ENCODE measurements at places on chromosomes 1 and 21. TPM values are rescaled to one million over a fixed set of nuclear protein-coding genes. Genes with fewer than 3 reads are reported as not detected.

GRCh38 chr1:169110236-169110635 lies 3.7 kb downstream of the ATP1B1 start:
- no peak for DNase-seq

DNA sequence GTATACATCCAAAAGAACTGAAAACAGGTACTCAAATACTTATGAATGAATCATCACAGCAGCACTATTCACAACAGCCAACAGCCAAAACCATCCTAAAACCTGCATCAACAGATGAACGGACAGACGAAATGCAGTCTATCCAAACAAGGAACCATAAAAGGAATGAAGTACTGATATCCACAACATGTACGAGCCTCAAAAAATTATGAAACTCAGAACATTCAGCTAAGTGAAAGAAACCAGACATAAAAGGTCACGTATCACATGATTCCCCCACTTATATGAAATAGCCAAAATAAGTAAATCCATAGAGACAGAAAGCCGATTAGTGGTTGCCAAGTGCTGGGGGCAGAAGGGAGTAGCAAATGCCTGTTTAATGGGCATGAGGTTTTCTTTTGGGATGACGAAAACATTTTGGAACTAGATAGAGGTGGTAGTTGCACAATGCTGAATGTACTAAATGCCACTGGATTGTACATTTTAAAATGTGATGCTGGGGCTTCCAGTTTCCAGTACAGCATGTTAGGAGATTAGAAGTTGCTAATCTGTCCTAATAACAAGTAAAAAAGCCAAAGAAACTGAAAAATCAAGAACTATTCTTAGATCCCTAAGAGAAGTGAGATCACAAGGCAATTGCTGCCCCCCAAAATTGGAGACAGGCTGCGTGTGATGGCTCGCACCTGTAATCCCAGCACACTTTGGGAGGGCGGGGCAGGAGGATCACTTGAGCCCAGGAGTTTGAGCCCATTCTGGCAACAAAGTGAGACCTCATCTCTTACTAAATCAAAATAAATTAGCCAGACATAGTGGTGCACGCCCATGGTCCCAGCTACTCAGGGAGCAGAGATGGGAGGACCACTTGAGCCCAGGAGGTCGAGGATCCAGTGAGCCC lies 25.3 kb downstream of the CLSTN1 start:
- DNase-seq = no peak

- no peak for DNase-seq
Observed at GRCh38 chr1:113129529-113130185, 56.7 kb downstream of the LRIG2 start.

DNA sequence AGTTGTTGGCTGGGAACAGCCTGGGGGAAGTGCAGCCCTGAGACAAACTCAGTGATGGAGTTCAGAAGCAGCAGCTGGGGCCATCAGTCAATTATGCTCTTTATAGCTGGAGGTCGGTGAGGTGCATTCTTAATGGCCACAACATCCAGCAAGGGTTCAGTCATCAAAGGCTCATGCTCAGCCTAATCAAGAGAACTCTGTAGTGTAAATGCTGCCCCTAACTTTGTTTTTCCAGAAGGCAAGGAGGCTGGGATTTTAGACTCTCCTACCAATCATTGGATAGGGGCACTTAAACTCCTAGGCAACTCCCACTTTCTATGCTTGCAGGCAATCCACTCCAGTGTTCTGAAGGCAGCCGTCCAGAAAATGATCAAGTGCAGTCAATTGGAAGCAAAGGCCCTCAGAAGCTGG lies 15.0 kb upstream of the RGS4 start:
- DNase-seq = no peak

- no peak for DNase-seq
Observed at GRCh38 chr1:89949991-89950624, 44.8 kb upstream of the ZNF326 start.

GRCh38 chr21:19776076-19776475 lies 1222.1 kb upstream of the NCAM2 start:
- no peak for DNase-seq

GRCh38 chr1:230140221-230141020 lies 73.4 kb downstream of the GALNT2 start:
- DNase-seq = no peak

GRCh38 chr1:39132505-39133339 lies 71.8 kb upstream of the MACF1 start:
- no peak for DNase-seq

- DNase-seq = no peak
Observed at GRCh38 chr1:222457084-222457483, 90.8 kb downstream of the HHIPL2 start.

DNA sequence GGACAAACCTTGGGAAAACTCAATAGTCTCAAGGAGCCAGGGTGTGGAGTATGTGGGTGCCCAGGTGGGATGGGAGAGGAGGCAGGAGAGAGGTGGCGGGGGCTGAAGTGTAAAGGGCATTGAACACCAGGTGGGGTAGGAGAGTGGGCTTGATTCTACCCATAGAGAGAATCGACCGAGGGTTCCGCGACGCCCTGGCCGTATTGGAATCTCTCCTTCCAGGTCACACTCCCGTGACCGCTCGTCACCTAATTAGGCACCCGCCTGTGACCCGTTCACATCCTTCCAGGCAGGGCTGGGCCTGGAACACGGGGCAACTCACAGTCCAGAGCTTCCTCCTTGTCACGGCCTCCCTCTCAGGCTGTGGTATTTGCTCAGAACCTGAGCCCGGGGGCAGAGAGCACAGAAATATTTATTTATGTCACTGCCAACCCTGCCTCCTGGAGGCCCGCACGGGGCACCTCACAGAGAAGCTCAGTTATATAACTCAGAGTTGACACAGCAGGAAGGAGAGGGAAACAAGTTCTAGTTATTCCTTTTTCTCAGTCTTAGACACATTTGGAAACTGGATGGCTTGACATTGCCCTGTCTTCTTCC lies 12.0 kb downstream of the NCMAP start:
- no peak for DNase-seq

DNA sequence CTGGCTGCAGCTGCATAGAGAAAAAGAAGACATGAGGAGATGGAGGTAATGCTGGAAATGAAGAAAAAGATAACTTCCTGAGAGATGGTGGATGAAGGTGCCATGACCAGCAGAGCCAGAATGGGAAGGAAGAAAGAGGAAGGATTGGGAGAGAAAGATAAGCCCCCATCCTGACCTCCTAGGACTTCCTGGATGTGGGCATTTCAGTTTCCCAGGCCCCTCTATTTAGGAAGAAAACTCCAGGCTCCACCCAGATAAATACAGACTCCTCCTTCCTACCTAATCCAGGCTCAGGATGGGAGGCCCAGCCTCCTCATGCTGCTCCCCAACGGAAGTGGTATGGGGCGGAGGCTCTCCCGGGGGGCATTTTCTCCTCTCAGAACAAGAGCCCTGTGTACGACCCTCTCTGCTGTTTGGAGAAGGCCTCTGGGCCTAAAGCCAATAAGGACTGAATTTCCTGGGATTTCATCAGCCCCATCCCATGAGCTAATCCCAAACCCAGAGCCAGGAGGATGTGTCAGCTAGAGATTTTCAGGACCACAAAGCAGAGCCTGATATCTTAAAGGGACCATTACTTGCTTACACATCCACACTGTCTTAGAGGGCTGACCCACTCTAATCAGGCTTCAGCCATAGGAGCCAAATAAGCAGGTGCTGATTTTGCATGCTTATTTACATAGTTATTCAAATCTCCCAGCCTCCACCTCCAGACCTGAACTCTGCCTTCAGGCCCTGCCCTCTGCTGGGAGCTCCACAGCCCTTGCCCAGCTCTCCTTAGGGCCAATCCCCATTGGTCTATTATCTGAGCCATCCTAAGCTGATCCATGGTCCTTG lies 5.1 kb upstream of the ARHGEF2 start:
- DNase-seq = no peak

DNA sequence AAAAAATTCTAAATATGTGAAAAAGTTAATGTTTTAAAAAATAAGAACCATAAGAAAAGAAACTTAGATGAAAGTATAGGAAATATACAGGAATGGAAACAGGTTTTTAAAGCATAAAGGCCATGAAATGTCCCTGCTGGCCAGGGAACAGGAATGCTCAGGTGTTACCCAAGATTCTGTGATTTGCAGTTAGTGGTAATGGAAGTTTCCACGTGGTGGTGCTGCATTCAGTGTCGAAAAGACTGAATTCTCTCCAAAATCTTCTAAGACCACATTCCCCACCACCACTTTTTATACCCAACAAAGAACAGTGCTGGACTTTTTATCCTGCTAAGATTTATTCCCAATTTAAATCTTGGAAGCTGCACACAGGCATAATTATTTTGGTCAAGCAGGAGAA lies 126.2 kb downstream of the PRRX1 start:
- DNase-seq = no peak

DNA sequence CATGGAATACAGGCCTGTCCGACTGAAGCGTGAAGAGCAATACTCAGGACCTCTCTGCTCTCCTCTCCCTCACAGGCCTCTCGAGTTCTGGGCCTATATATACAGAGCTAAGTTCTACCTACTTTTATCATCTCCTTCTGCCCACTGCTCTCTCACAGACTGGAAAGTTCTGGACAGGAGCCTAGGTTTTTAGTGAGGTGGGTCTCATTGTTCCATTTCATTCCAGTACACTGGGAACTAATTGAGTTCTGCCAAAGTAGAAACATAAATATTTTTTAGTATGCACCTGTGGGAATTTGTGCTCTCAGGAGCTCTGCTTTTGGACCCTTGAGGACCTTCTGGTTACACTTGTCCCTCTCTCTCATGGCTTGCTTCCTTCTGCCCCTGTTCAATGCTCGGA lies at the start of gene TEDDM1:
TSS of gene TEDDM1 (minus strand) at position 101 of the 400 bp plus-strand sequence. CDS start 182 bp downstream, outside the sequence.
- DNase-seq = no peak

DNA sequence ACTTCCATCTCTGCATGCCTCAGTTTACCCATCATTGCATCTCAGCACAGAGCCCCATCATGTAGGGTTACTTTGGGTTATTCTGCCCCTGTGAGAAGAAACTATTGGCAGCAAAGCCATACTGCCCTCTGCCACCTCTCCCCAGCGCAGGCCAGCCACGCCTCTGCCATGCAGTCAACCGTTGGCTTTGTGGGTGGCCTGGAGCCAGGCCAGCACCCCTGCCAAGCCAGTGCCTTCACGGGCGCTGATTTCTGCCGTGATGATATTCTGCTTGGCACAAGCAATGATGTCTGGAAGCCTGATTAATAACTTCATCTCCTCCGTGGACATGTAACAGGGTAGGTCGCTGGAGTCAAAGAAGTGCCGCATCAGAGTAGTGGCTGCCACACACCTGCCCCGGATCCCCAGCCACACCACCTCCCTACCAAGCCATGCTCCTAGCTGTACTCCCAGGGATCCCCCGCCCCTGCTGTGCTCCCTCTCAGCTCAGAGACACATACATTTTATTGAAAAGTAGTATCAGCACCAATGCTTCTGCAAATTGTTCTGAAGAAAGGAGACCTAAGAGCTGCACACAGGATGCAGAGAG lies 15.0 kb upstream of the CEP85 start:
- no peak for DNase-seq

- DNase-seq = no peak
Observed at GRCh38 chr1:27274204-27274603, 39.8 kb downstream of the WDTC1 start.

- DNase-seq = no peak
Observed at GRCh38 chr1:119720866-119721440, 9.2 kb downstream of the PHGDH start.

- no peak for DNase-seq
Observed at GRCh38 chr1:185426848-185427247, 109.8 kb upstream of the IVNS1ABP start.

DNA sequence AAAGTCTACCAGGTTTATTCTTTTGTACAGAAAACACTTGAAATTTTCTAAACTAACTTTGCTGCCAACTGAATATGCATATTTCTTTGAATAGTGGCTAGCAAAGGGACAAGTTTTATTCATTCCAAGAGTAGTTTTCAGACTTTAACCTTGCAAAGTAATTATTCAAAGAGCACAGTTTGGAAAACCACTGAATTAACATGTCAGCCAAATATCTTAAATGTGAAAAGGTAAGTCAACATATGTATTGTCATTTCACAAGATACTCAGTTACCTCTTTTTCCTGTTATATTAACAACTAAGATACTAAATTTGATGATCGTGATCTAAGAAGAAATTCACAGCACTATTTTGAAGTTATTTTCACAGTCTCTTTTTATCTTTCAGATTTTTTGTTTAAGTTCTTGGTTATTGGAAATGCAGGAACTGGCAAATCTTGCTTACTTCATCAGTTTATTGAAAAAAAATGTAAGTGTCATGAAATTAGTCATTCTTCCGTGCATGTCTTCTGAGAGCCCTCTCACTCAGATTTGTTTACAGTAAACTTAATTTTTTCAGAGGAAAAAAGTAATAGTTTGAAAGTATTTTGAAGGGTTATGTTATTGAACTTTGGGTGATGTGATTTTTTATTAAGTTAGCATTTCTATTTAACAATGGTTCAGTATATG lies 15.3 kb downstream of the RAB4A start:
- no peak for DNase-seq

Gene CD34
- total RNA-seq = 0.05 TPM

Gene OVAAL
- total RNA-seq = not detected

Gene RIPPLY3
- total RNA-seq = not detected

Gene SLC9A1
- total RNA-seq = 32.4 TPM

Gene SLC6A17
- total RNA-seq = not detected

Gene DDR2
- total RNA-seq = 0.02 TPM

Gene ASTN1
- not detected for total RNA-seq

Gene IGSF8
- total RNA-seq = 36.4 TPM

All from activated CD4-positive, alpha-beta T cell treated with anti-CD3 and anti-CD28 coated beads, Interleukin-2, amount 10 ng/mL, durations not matched to agents 7 days and 5 days (primary cell).